ENCODE measurements at places on chromosomes 11 and 22.

- H3K27me3 ChIP-seq = no peaks in the 10 kb centered on the region
- no peak overlapping the region for H3K27ac ChIP-seq
- no peak for DNase-seq
- H3K4me1 ChIP-seq = no peaks in the 10 kb centered on the region
- no peak overlapping the region for H3K4me3 ChIP-seq
- no peaks in the 10 kb centered on the region for H3K36me3 ChIP-seq
These were observed 33.5 kb downstream of the PDE3B start for GRCh38 chr11:14677146-14677545.

DNA sequence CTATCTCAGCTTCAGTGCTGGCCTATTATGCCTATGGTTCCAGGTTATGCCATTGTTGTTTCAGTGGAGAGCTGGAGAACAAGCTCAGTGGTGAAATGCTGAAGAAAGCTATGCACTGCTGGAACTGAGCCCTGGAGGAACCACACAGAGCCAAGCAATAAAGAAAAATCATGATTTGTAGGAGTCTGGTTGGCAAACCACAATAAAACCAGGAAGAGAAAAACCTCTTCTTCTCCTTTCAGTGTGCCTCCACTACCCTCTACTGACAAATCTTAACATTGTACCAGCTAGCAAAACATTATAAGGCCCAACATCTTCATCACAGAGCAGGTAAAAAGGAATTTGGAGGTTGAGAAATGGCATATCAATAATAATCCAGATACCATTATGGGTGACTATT, 5.3 kb downstream of the OR51F2 start:
- no peaks in the 10 kb centered on the region for H3K4me1 ChIP-seq
- no peaks in the 10 kb centered on the region for H3K36me3 ChIP-seq
- H3K27me3 ChIP-seq = no peaks in the 10 kb centered on the region
- DNase-seq = no peak
- no peak overlapping the region for H3K27ac ChIP-seq

DNA sequence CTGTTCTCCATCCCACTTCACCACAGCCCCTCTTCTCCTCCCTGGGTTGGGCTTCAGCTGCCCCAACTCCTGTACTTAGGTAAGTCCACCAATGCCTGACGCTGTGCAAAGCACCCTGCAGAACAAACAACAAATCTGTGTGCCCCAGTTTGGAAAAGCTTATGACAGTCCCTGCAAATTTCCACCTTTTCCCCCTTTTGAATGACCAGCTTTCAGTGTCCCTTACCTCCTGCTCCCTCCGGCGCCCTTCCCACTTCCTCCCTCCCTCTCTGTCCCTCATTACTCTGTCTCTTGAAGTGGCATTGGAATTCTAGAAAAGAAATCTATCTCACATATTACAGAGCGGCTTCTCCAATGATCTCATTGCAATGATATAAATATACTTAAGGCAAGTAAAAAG, 352.9 kb upstream of the B3GAT1 start:
- H3K4me1 ChIP-seq = no peaks in the 10 kb centered on the region
- H3K36me3 ChIP-seq = no peaks in the 10 kb centered on the region
- H3K27me3 ChIP-seq = no peaks in the 10 kb centered on the region
- H3K27ac ChIP-seq = no peak overlapping the region

DNA sequence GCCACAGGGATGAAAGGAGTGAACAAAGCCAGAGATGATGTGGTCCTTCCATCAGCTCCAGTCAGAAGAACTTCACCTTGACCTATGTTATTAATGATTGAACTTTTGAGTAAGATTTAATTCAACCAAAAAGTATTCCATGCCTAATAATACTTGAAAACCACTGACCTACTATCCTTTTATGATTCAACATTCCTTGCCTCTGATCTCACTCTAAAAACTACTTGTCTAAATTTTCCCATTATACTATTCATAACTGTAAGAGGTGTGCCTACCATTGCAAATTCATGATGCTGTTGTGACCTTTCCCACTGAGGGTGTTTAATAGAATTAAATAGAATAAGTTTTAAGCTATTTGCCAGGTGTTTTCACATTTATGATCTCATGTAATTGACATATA, 164.7 kb upstream of the GUCY1A2 start:
- no peaks in the 10 kb centered on the region for H3K27me3 ChIP-seq
- DNase-seq = no peak
- no peaks in the 10 kb centered on the region for H3K4me1 ChIP-seq
- no peak overlapping the region for H3K27ac ChIP-seq
- H3K4me3 ChIP-seq = no peak overlapping the region
- H3K36me3 ChIP-seq = no peaks in the 10 kb centered on the region

GRCh38 chr11:61683961-61684869, 4.0 kb downstream of the DAGLA start:
- H3K36me3 ChIP-seq = no peaks in the 10 kb centered on the region
- H3K27ac ChIP-seq = no peak overlapping the region
- DNase-seq = no peak
- H3K27me3 ChIP-seq = peaks cover 94% of the 10 kb centered on the region

DNA sequence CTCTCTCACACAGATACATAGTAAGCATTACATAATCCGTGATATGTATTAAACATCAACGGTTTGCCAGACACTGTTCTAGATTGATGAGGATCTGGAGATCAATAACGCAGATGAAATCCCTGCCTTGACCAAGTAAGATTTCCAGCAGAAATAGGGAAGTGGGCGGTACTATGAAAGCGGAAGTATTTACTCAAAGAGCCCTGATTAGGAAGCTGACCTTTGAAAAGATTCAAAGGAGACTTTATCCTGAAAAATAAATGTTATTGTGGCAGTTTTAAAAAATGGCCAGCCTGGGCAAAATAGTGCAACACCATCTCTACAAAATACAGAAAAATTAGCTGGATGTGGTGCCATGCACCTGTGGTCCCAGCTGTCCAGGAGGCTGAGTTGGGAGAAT, 26.8 kb downstream of the GAB2 start:
- no peak overlapping the region for H3K27ac ChIP-seq
- no peaks in the 10 kb centered on the region for H3K36me3 ChIP-seq
- H3K27me3 ChIP-seq = no peaks in the 10 kb centered on the region

GRCh38 chr11:67983951-67984350, 19.9 kb downstream of the UNC93B1 start:
- H3K36me3 ChIP-seq = no peaks in the 10 kb centered on the region
- DNase-seq = no peak
- H3K4me3 ChIP-seq = no peak overlapping the region
- H3K27me3 ChIP-seq = no peaks in the 10 kb centered on the region
- H3K27ac ChIP-seq = no peak overlapping the region

- no peak overlapping the region for H3K4me3 ChIP-seq
- no peaks in the 10 kb centered on the region for H3K36me3 ChIP-seq
- no peaks in the 10 kb centered on the region for H3K27me3 ChIP-seq
- no peak overlapping the region for H3K27ac ChIP-seq
- DNase-seq = no peak
- H3K4me1 ChIP-seq = no peaks in the 10 kb centered on the region
These were observed 40.7 kb downstream of the POU2F3 start for GRCh38 chr11:120280600-120281051.

DNA sequence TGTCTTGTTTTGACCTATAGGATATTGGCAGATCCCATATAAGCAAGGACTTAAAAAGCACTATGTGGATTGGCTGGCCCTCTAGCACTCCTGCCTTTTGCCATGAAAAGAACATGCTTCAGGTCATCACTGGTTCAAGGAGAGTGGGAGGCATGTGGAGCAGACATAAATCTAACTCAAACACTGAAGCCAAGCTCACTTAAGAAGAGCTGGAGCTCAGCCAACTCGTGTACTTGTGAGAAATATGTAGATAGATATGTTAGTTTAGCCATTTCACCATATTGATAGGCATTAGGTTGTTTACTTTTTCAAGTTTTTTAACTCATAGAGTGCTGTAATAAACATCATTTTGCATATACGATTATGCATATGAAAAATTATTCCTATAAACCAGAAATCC, 19.9 kb upstream of the BBOX1 start:
- H3K36me3 ChIP-seq = no peaks in the 10 kb centered on the region
- no peak for DNase-seq
- H3K4me1 ChIP-seq = no peaks in the 10 kb centered on the region
- no peak overlapping the region for H3K4me3 ChIP-seq

DNA sequence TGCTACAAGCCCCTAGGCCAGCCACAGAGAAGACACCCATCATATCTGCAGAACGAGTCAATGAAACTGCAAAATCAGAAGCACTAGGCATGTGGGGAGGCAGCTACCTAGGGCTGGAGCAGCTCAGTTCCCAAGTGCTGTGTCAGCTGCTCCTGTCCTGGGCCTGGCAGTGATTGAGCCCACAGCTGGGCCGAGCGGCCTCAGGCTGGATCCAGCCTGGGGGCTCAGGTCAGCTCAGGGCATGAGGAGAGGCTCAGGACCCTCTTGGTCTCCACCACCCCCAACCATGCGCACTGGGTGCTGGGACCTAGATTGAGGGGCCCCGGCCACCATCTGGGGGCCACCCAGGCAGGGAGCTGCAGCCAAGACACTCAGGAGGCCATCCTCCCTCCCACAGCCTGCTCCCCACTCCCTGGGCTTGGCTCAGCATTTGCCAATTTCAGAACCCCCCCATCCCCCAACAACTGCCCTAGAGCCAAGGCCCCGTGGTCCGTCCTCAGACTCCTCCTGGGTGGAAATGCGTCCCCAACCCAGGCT, 2.4 kb upstream of the TNNT3 start:
- no peak overlapping the region for H3K4me3 ChIP-seq
- no peak overlapping the region for H3K27ac ChIP-seq
- H3K36me3 ChIP-seq = no peaks in the 10 kb centered on the region
- no peak for DNase-seq
- no peaks in the 10 kb centered on the region for H3K4me1 ChIP-seq

DNA sequence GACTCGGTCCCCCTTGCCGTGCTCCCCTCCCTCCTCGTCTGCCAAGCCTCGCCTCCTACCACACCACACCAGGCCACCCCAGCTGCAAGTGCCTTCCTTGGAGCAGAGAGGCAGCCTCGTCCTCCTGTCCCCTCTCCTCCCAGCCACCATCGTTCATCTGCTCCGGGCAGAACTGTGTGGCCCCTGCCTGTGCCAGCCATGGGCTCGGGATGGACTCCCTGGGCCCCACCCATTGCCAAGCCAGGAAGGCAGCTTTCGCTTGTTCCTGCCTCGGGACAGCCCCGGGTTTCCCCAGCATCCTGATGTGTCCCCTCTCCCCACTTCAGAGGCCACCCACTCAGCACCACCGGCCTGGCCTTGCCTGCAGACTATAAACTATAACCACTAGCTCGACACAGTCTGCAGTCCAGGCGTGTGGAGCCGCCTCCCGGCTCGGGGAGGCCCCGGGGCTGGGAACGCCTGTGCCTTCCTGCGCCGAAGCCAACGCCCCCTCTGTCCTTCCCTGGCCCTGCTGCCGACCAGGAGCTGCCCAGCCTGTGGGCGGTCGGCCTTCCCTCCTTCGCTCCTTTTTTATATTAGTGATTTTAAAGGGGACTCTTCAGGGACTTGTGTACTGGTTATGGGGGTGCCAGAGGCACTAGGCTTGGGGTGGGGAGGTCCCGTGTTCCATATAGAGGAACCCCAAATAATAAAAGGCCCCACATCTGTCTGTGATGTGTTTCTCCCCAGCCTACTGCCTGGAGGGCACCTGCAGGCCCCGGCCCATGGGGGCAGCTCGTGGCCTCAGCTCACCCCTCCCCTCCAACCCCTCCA, 29.8 kb downstream of the CAPN1 start:
- no peaks in the 10 kb centered on the region for H3K4me1 ChIP-seq
- no peaks in the 10 kb centered on the region for H3K36me3 ChIP-seq
- no peaks in the 10 kb centered on the region for H3K27me3 ChIP-seq
- no peak overlapping the region for H3K27ac ChIP-seq
